ENCODE measurements at places on chromosomes 2 and 18.

DNA sequence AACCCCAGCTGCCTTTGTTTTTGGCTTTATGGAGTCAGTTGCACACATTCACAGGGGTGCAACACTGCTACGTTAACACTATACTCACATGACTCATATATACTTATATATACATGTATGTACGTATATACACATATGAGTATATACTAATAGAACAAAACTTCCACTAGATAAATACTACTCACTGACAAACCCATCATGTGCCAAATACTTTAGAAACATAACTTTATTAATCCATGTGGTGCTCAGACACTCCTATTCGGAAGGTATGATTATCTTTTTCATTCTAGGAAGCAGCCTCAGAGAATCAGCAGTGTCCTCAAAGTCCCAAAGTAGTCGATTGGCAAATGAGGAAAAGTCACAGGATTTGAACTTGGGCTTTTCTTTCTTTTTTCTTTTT, 7.9 kb downstream of the PMAIP1 start:
- DNase-seq: no peak

GRCh38 chr2:44152865-44153669, 15.6 kb upstream of the PPM1B start:
- DNase-seq: no peak

- DNase-seq: no peak
Observed at GRCh38 chr2:232970051-232970450, 43.0 kb downstream of the NGEF start.

DNA sequence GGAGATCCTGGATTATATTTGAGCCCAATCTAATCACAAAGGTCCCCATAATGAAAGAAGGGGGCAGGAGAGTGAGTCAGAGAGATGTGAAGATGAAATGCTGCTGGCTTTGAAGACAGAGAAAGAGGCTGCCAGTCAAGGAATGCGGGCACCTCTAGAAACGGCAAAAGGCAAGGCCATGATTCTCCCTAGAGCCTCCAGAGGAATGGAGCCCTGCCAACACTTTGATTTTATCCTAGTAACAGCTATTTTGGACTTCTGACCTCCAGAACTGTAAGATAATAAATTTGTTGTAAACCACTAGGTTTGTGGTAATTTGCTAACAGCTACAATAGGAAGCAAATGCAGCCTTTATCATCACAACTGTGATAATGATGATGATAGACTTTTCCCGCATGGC, 32.9 kb downstream of the LBH start:
- DNase-seq: no peak

DNA sequence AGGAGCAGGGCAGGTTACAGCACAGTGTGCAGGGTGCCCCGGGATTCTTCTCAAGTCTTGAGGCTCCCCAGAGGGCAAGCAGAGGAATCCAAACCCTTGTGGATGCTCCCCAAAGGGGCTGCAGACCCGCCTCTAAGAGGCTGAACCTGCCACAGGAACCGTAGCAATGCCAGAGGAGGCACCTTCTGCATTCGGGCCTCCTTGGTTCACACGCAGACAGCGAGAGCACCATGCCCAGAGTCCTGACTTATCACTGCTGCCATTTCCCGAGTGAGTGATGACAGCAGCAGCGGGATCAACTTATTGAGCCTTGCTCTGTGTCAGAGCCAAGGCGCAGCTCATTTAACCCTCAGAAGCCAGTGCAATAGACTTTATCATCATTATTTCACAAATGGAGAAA, 203.5 kb downstream of the CTIF start:
- no peak for DNase-seq
